ENCODE measurements at places on chromosomes 1 and 21.
A peak's percentile ranks its signal among the peaks of the same experiment; 100 is the strongest.

DNA sequence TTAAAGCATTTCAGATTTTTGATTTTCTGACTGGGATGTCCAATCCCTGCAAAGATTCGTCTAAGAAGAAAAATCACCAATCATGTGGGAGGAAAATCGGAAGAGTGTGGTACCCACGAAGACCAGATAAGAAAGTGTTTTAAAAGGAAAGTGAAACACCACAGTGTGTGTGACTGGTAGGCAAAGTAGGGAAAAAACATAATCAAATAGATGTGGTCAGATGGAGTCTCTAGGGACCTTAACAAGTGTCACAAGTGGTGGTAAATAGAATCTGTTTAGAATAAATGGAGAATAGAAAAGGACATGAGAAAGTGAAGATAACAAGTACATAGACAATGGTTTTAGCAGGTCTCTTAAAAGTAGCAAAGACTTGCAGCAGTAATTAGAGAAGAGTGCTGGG lies 154.6 kb downstream of the SLC30A10 start:
- DNase-seq, result no peak

DNA sequence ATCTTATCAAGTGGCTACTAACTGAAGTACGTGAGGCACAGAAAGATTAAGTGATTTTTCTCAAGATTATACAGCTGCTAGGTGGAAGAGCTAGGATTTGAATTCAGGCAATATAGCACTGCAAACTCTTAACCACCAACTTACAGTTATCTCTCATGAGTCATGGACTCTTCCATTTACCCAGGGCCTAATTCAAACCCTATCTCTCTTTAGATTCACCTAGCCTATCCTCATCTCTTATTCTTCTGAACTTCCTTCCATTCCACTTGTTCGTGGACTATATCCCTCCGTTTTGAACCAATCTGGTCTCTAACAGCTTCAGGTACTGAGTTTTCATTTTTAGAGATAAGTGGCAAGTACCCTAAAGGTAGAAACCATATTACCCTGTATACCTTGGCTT lies 92.8 kb upstream of the DMRTA2 start:
- no peak for DNase-seq

DNA sequence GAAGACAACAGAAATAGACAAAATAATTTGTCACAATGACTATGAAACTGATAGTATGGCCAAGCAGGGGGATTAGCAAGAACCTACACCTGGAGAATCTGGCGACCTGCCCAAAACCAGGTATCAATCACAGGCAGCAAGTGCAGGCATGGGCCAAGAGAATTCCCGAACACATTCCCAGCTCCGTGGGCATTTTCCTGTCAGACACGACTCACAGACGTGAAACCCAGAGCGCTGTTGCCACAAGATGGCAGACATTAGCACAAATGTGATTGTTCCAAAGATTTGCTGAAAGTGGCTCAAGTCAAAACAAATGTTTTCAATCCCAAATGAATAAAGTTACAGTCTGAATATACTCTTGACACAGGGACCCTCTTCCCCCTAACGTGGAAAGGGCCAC lies 36.8 kb downstream of the HLCS start:
- DNase-seq, result no peak

- DNase-seq, result no peak
Measured at GRCh38 chr1:44549510-44549909, 124.8 kb downstream of the TMEM53 start.

- peak; percentile 74 for DNase-seq
Measured at GRCh38 chr1:150974580-150975478, at the start of gene CERS2. Gene CERS2 (minus strand): TSS chr1:150974835. CDS start chr1:150969090, 5,745 bp downstream.

DNA sequence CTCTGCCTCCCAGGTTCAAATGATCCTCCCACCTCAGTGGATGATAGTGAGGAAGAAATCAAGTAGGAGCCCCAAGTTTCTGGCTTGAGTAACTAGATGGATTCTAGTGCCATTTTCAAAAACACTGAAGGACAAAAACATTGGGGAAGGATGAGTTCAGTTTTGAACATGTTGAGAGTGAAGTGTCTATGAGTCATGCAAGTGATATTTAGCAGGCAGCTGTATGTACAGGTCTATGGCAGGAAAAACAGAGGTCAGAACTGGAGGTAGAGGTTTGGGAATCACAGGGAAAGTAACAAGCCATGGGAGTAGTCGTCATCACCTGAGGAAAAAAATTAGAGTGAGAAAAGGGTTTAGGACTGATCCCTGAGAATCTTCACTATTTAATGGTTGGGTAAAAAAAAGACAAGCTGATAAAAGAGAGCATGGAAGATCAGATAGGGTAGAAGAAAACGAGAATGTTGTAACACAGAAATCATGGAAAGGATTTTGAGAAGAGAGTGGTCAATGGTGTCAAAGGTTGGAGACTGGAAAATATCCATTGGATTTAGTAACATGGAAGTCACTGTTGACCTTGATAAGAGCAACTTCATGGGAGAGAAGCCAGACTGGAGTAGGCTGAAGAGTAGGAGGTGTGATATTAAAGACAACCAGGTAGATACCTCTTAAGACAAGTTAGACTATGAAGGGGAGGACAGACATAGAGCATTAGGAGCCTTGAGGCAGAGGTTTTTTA lies 53.1 kb downstream of the DIPK1A start:
- no peak for DNase-seq

GRCh38 chr1:95604771-95605170 lies 370.8 kb downstream of the RWDD3 start:
- no peak for DNase-seq

DNA sequence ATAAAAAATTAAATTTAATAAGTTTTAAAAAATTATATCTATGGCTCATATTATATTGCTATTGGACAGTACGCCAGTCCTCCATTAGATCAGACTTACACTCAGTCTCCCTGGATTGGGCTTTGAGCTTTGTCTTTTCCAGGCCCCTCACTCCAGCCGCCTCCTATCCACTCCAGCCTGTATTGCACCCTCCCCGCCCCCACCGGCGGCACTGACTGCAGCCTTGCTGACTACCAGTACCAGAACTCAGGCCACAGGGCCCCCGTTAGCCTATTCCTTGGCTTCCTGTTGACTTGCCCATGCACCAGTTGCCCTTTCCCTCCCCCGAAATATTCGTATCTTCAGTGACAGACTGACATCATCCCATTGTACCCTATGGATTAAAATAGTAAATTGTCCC lies 127.9 kb downstream of the CSMD2 start:
- no peak for DNase-seq

DNA sequence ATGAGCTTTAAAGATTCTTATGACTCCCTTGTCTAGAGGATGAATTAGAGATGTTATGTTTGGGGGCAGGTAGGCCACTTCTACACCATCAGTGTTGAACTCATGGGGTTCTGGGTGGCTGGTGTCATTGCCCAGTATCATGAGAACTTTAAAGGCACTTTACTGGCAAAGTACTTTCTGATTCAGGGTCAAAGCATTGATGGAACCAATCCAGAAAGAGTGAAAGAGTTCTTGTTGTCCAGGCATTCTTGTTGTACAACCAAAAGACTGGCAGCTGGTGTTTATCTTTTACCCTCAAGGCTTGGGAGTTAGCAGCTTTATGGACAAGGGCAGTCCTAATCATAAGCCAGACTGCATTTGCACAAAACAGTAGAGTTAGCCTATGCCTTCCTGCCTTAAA lies 673.0 kb downstream of the USP25 start:
- no peak for DNase-seq

DNA sequence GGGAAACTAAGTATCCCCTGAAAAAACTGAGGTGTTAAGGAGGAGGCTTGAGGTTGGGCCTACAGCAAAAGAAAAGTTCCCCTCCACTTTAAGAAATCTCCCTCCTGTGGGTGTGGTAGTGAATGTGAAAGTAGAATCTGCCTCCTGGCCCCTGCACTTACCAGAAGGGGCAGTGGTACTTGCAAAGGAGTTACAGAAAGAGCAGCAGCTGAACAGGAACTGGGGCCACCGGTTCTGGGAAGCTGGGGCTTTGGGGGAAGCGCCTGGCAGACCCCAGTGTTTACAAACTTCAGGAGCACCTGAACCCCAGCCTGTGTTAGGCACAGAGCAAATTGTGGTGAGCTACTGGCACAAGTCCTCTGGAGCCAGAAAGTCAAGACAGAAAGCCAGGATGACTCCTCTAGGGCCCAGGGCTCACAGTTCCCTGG lies 250.2 kb upstream of the FGGY start:
- no peak for DNase-seq

GRCh38 chr1:7584157-7584556 lies 186.9 kb upstream of the VAMP3 start:
- no peak for DNase-seq

GRCh38 chr1:204345438-204345841 lies 14.3 kb downstream of the PLEKHA6 start:
- no peak for DNase-seq

DNA sequence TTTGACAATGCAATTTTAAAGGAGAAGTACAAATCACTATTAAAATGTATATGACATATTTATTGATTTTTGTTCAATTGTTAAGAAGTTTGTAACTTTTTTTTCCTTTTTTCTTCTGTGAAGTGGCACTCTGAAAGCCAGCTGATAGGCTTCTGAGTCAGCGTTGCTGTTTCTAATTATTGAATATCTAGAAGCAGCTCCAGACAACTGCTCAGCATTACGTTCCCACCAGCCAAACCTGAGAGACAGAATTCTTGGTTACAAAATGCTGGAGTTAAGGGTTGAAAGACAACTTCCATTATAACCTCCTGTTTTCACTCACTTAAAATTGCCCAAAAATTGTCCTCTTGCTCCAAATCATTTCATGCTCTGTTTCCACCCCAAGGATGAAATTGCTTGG lies 31.4 kb upstream of the LMX1A start:
- DNase-seq, result no peak

- DNase-seq, result no peak
Measured at GRCh38 chr1:58839846-58840835, 56.3 kb upstream of the JUN start.

- DNase-seq, result no peak
Measured at GRCh38 chr1:150389650-150390049, 25.7 kb downstream of the RPRD2 start.

DNA sequence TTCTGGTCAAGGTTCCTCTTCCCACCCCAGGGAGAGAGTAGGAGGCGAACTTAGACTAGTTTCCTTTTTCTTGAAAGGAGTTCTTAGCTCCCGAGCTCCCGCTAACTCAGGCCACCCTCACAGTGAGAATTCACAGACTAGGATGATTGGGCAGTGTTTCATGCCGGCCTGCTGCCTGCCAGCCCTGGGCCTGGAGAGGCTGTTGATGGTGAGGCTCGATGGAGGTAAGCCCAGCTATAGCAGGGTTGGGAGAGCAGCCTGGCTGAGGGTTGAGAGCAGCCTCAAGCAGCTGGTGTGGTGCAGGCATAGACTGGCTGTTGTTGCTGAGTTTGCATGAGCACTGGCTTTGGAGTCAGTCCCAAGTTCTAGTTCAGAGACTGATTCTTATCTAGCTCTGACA lies 274.4 kb downstream of the MATN1 start:
- no peak for DNase-seq

Data from T follicular helper cell (primary cell).